ENCODE measurements at places on chromosomes 1 and 21.

- no peak for DNase-seq
Observed at GRCh38 chr1:162988869-162989268, 80.3 kb upstream of the RGS4 start.

- DNase-seq = no peak
Observed at GRCh38 chr1:14836426-14837140, 238.1 kb downstream of the KAZN start.

DNA sequence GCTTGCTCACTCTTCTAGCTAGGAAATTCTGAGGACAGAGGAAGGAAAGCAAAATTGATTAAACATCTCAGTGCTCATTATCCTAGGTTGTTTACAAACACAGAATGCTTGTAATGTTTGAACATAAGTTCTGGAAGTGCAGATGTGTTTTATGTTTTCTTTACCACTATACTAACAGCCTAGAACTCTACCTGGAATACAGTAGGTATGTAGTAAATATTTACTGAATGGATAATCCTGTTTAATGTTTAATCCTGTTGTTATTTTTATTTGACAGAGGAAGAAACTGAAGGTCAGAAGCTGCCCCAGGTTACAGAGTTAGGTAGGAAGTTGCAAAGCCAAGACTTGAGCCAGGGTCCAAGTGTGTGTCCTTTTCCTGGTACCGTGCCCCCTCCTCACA is 6.1 kb downstream of the MTOR start:
- no peak for DNase-seq

DNA sequence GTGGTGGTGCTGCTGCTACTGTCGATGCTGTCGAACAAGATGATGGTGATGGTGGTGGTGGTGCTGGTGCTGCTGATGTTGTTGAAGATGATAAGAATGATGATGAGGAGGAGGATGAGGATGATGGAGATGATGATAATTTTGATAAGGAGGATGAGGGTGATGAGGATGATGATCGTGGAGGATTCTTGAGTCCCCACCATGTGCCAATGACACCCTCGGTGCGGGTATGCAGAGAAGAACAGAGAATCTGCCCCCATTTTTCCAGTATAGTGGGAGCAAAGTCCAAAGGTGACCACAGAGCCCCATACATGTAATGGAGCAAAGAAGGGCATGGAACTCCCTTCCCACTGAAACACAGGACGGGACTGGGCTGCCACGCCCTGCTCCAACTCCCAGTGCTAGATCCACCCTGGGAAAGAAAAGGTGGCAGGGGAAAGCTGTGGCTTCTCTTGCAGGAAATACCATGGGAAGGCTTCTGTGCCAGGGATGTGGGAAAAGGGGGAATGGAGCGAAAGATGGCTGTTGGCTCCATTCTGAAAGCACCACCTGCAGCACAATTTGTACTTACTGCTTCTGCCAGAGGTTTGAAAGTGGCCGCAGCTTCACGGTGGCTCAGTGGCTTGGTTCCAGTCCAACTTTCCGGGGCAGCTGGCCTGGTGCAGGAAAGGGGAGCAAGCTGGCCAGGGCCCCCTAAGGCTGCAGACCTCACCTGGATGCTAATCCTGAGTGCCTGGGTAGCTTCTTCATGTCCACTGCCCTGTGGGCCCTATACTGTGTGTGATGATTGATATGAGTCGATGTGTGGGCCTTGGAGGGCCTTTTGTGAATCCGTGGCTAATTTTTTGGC is 387.2 kb upstream of the VAMP3 start:
- DNase-seq = no peak

GRCh38 chr1:222641269-222641948 is 23.5 kb downstream of the MIA3 start:
- no peak for DNase-seq
